Foreskin keratinocyte (primary cell): ENCODE measurements at places on chromosomes 1 and 21. TPM values are rescaled to one million over a fixed set of nuclear protein-coding genes. Genes with fewer than 3 reads are reported as not detected.
A peak's percentile ranks its signal among the peaks of the same experiment; 100 is the strongest.

The FOXO6 gene
- total RNA-seq, result 0.07 TPM in 1 of 2 replicates, not detected in the other

The B4GALT2 gene
- total RNA-seq, result 90.6 and 99.1 TPM in 2 replicates

The BTF3L4 gene
- 47.3 and 51.0 TPM in 2 replicates for total RNA-seq

The AIM2 gene
- not detected in 2 replicates for total RNA-seq

DNA sequence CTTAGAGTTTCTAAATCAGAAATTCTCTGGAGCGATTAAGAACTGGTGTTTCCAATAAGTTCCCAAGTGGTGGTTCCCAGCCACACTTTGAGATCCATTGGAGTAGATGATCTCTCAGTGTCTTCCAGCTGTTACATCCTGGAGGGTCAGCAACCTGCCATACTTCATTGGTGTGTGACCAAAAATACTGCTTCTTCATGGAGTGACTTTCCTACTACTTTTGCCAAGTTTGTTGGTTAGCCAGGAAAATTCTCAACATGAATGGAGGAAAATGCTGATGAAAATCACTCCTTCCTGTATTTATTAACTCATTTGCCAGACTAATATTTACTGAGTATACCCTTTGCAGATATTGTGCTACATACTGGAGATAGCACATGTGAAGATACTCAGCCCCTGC, 186.1 kb downstream of the FGGY start:
- no peak for DNase-seq

- no peak for DNase-seq
Observed at GRCh38 chr1:97562081-97562480, 358.8 kb downstream of the DPYD start.

DNA sequence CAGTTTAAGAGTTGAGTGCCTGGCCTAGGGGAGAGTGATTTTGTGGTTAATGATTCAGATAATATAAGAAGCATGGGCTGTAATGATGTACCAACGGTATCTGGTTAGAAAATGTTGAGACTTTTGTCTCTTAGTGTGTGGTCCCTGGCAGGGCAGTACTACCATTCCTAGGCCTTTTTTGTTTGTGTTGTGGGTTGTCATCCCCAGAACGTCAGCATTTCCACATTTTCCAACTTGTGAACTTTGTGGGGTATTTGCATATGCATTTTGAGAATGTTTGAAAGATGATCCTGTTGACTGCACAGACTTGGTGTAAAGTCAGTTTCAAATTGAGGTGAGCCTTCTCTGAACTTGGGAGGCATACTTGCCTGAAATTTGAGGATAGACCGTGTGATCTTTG, 11.4 kb downstream of the NEK7 start:
- peak; percentile 63 for DNase-seq
